ENCODE measurements at places on chromosomes 11 and 22. TPM values are rescaled to one million over a fixed set of nuclear protein-coding genes. Genes with fewer than 3 reads are reported as not detected.

- peak overlapping the region; percentile 75 for H3K27ac ChIP-seq
- H3K4me3 ChIP-seq = peak overlapping the region; percentile 52
- H3K27me3 ChIP-seq = no peaks in the 10 kb centered on the region
- peaks cover 28% of the 10 kb centered on the region for H3K4me1 ChIP-seq
Observed at GRCh38 chr22:18091916-18092526, 14.2 kb downstream of the PEX26 start.

- no peaks in the 10 kb centered on the region for H3K4me1 ChIP-seq
- no peak overlapping the region for H3K27ac ChIP-seq
- no peaks in the 10 kb centered on the region for H3K36me3 ChIP-seq
- H3K27me3 ChIP-seq = no peaks in the 10 kb centered on the region
- no peak overlapping the region for H3K4me3 ChIP-seq
Observed at GRCh38 chr11:127875131-127875530, 712.2 kb downstream of the ETS1 start.

- no peak for DNase-seq
- no peak overlapping the region for H3K4me3 ChIP-seq
- no peak overlapping the region for H3K27ac ChIP-seq
- no peaks in the 10 kb centered on the region for H3K4me1 ChIP-seq
Observed at GRCh38 chr11:34929794-34930763, 13.7 kb downstream of the PDHX start.

- no peaks in the 10 kb centered on the region for H3K27me3 ChIP-seq
- H3K36me3 ChIP-seq = no peaks in the 10 kb centered on the region
- H3K4me3 ChIP-seq = no peak overlapping the region
- DNase-seq = no peak
Observed at GRCh38 chr11:78691215-78691614, 116.6 kb upstream of the NARS2 start.

GRCh38 chr22:22616636-22617035, 27.8 kb upstream of the GGTLC2 start:
- H3K4me3 ChIP-seq = no peak overlapping the region

- H3K27ac ChIP-seq = no peak overlapping the region
- H3K36me3 ChIP-seq = no peaks in the 10 kb centered on the region
- H3K4me1 ChIP-seq = peaks cover 2% of the 10 kb centered on the region
Observed at GRCh38 chr22:37253126-37253660, 9.1 kb upstream of the RAC2 start.

DNA sequence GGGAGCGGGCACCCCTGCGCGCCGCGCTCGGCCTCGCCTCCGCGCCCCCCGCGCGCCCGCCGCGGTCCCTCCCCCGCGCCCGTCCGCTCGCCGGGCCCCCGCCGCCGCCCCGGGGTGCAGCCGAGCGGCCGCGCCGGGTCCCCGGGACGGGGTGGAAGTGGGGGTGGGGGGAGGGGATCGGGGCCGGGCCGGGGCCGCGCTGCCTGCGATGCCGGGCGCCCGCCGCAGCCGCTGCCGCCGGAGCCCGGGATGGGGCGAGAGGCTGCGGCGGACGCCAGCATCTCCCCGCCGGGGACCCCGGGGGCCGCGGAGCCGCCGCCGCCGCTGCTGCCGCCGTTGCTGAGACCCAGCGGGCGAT, 365 bp downstream of the MGAT3 start:
- H3K4me3 ChIP-seq = no peak overlapping the region
- H3K27ac ChIP-seq = no peak overlapping the region
- no peak for DNase-seq
- H3K36me3 ChIP-seq = no peaks in the 10 kb centered on the region
- peaks cover 25% of the 10 kb centered on the region for H3K27me3 ChIP-seq
- peaks cover 19% of the 10 kb centered on the region for H3K4me1 ChIP-seq

Gene LSP1
- 228 TPM for total RNA-seq

Gene ADORA2A
- 15.5 TPM for total RNA-seq

Gene LAYN
- 1.3 TPM for total RNA-seq

All from CD4-positive, alpha-beta T cell (primary cell).